ENCODE measurements at places on chromosomes 1 and 21. TPM values are rescaled to one million over a fixed set of nuclear protein-coding genes. Genes with fewer than 3 reads are reported as not detected.

DNA sequence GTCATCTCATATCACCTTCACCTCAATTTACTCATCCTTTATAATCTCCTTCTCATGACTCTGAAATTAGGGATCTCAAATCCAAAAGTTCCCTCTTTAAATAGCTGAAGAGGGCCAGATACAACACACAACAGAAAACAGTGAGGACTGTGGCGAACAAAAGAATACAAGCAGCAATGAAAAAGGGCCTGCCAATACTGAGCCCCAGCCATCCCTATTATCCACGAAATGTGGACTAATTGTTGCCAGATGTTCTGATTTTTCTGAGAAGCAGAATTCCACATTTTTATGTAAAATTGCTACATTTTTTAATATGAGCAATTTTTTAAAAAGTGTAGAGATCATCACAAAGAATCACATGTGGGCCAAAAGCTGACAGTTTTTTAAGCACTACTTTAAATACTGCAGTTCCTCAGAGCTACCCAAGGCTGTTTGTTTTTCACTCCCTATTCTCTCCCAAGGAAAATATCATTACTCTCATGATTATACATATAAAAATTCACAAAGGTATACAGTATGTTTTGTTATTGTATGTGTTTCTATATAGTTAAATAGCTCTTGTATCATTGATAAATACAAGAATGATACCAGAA is 90.0 kb downstream of the ASH1L start:
- DNase-seq, result no peak

- no peak for DNase-seq
These were observed 1.9 kb downstream of the S100A10 start for GRCh38 chr1:151991663-151992302.

DNA sequence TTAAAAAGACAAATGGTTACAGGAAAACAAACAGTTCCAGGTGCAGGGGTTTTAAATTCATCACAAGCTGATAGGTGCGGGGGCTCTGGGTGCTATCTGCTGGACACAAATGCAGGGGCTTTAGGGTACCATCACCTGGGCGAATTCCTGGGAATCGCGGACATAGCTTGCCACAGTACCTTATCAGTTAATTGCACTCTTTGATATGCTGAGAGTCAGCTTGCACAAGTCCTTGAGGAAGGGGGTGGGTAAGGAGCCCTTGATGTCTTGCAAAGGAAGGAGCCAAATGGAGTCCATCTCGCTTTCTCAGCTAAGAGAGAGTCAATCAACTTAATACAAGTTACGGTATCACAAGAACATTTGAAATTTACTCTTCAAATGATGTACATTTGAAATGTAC is 25.4 kb upstream of the TMEM54 start:
- DNase-seq, result no peak

GRCh38 chr21:38567335-38567969 is 69.2 kb upstream of the ERG start:
- no peak for DNase-seq

DNA sequence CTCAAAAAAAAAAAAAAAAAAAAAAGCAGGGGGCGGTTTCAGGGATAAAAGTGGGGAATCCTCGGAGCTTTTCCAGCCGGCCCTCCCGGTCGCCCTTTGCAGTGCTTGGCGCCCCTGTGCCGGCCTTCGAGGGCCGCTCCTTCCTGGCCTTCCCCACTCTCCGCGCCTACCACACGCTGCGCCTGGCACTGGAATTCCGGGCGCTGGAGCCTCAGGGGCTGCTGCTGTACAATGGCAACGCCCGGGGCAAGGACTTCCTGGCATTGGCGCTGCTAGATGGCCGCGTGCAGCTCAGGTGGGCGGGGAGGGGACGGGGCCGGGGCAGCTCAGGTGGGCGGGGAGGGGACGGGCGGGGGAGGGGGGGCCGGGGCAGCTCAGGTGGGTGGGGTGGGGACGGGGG is 25.3 kb downstream of the RNF223 start:
- no peak for DNase-seq

GRCh38 chr1:5595531-5596170 is 396.6 kb downstream of the NPHP4 start:
- DNase-seq, result no peak

DNA sequence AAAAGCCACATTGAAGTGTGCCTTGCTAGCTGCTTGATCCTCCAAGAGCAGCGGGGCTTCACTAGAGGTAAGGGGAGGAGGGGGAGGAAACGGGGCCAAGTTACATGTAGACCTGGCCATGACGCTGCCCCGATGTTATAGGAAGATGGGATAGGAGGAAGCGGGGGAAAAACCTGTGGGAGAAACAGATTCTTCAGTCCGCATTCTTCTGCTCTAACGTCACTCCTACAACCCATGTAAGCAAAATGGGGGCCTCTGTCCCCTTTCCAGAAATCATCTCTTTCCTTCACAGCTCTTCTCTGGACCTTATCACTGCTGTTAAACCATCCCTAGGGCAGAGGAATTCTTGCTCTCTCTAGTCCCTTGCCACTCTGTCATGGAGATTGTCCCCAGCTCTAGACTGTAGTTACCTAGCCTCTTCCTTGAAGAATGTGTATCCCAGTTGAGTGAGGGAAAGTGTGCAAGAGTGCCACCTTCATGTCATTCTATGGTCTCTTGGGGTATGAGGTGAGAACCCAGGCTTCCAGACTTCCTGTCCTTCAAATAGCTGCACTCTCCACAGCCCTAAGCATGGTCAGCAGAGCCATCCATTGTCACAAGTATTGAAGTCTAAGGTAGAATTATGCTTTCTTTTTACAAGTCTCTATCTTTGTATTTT is 11.4 kb downstream of the PLEKHO1 start:
- DNase-seq, result no peak

GRCh38 chr1:186188004-186188539 is 187.0 kb downstream of the TPR start:
- peak; percentile 60 for DNase-seq

- DNase-seq, result peak; percentile 17
These were observed 345.5 kb downstream of the SMYD3 start for GRCh38 chr1:246161626-246162025.

DNA sequence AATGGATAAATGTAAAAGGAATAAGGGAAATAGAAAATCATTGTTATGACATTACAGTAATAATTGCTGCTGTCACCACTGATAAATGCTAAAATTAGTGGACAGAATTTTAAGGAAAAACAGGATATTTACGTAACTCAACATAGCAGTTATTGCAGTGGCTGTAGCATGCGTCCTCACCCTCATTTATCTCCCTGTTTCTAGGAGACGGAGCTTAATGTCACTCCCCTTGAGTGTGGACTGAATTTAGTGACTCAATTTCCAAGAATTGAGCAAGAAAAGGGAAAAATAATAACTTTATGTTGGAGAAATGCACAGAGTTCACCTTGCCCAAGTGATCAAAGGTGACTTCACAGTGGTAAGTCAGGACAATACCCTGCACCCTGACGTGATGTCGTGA is 33.3 kb upstream of the COL18A1 start:
- DNase-seq, result no peak

GRCh38 chr1:200665861-200666260 is 3.8 kb downstream of the DDX59 start:
- DNase-seq, result peak; percentile 70

GRCh38 chr1:182259229-182259872 is 132.2 kb downstream of the GLUL start:
- no peak for DNase-seq

GRCh38 chr1:29669158-29669871 is 433.0 kb downstream of the PTPRU start:
- no peak for DNase-seq

DNA sequence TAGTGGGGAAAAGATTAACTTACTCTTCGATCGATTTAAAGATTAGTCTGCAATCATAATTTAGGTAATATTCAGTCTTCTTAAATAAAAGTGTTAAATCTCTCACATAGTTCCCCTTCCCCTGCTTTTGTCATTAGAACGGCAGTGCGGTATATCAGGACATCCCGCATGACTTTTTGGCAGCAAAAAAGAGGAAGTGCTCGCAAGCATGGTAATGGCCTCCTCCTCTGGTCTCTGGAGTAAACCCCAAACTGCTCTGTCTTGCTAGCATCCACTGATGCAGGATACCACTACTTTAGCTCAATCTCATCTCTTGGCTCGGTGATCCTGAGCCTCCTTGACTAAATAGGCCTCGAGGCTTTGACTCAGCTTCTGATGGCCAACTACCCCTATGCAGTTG is 78.7 kb upstream of the VAV3 start:
- DNase-seq, result no peak

GRCh38 chr21:44736291-44737004 is 25.1 kb upstream of the TSPEAR start:
- DNase-seq, result no peak

DNA sequence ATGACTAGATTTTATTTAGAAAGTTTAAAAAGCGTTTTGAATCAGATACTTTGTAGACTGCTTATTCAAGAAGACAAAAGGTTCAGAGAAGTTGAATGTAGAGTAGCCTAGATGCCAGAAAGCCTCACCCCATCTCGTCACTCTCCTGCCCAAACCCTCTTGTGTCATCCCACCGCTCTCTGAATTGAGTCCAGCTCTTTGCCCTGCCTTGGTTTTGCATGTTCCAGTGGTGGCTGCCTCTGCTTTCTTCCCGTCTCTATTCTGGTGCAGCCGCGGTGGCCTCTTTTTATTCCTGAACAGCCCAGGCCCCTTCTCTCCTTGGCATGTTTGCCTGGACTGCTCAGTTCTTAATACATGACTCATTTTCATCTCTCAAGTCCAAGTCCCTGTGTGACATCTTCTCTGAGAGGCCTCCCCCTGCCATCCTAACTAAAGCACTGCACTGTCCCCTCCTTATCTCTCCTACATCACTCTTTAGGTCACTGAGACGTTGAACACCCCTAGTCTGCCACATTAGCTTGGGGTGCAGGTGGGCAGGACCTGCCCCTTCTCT is 22.9 kb downstream of the PRDM2 start:
- DNase-seq, result no peak

DNA sequence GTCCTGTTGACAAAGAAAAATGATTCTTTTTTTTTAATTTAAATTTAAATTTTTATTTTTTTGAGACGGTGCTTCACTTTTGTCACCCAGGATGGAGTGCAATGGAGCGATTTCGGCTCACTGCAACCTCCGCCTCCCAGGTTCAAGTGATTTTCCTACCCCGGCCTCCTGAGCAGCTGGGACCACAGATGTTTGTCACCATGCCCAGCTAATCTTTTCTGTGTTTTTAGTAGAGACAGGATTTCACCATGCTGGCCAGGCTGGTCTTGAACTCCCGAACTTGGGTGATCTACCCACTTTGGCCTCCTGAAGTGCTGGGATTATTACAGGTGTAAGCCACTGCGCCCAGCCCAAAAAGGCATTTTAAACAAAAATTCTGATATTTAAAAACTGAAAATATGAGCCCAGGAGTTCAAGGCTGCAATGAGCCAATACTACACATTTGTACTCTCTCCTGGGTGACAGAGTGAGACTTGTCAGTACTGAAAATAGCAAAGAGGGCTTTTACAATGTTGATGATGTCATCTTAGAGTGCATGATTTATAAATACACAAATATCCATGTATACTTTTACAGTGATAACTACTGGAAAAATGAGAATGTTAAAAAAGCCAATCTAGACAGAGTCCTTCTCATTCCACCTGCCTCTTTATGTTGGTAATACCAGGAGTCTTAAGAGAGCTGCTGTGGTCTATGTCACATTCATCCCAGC is 56.0 kb upstream of the STUM start:
- DNase-seq, result no peak

GRCh38 chr1:27049100-27049499 is 36.5 kb upstream of the TENT5B start:
- DNase-seq, result no peak

The FAM163A gene
- total RNA-seq, result 0.07 TPM

The ZNF670 gene
- total RNA-seq, result 6.2 TPM

The ATP6V1G3 gene
- total RNA-seq, result not detected

The KIAA1614 gene
- 1.8 TPM for total RNA-seq

The PUSL1 gene
- 18.1 TPM for total RNA-seq

The AXDND1 gene
- not detected for total RNA-seq

The LRRC8C gene
- total RNA-seq, result 24.4 TPM

The YY1AP1 gene
- 25.3 TPM for total RNA-seq

The MRAP gene
- total RNA-seq, result not detected

The COL11A1 gene
- not detected for total RNA-seq

The HIPK1 gene
- total RNA-seq, result 34.8 TPM

The NPL gene
- total RNA-seq, result 2.1 TPM

Data from pulmonary artery endothelial cell (primary cell).